Stomach (tissue), 19 donors: ENCODE measurements at places on chromosomes 4 and X.
A peak's percentile ranks its signal among the peaks of the same experiment; 100 is the strongest.

DNA sequence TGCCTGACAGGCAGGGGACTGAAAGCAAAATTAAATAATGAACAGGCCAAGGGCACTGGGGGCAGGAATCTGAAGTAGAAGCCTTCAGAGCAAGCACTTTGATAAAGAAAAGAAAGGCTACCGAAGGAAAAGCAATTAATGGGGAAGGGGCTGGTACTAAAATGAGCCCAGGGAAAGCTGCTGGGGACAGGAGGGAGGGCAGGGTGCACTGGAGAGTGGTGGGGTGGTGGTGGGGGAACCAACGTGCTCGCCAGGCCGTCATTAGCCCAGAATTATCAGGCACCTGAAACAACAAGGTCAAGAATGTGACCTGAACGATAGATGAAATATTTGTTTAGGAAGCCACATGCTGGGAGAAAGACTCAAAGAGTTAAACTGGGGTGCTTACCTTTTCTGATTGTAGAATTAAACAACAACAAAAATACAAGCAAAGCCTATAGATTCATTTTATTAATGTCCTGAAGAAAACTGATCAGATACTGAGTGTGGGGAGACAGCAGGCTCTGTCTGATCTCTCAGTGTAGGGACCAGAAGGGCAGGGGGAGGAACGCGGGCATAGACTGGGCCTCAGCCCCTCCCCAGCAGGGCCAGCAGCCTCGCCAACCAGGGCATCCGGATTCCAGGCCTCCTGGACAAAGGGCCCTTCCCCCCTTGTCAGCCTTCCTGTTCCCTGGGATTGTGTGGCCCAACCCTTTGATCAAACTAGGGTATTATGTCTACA lies 239.7 kb upstream of the KLF3 start:
- peak; percentile 85 for DNase-seq

DNA sequence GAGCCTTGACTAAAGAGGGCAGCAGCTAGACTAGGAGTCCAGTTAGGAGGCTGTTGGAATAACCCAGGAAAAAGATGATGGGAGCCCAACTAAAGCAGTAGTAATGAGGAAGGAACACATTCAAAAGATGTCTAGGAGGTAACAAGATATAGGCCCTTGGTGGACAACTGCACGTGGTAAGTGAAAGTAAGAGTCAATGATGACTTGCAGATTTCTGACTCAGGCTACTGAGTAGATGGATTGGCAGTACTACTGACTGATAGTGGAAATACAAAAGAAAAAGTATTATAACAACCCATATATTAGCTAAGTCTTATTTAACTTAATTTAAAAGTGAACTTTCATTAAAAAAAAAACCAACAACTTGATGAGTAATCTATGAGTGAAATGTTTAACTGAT lies 74.0 kb downstream of the PAK3 start:
- no peak for DNase-seq

GRCh38 chrX:50470103-50471031 lies at the start of gene DGKK:
Gene DGKK, minus strand, starts transcription at chrX:50470825. Its CDS starts 147 bp downstream, at chrX:50470678.
- no peak for DNase-seq

- no peak for DNase-seq
Measured at GRCh38 chrX:118756101-118756500, 28.7 kb downstream of the IL13RA1 start.

GRCh38 chr4:149048451-149049143 lies 606.4 kb upstream of the NR3C2 start:
- DNase-seq = no peak

DNA sequence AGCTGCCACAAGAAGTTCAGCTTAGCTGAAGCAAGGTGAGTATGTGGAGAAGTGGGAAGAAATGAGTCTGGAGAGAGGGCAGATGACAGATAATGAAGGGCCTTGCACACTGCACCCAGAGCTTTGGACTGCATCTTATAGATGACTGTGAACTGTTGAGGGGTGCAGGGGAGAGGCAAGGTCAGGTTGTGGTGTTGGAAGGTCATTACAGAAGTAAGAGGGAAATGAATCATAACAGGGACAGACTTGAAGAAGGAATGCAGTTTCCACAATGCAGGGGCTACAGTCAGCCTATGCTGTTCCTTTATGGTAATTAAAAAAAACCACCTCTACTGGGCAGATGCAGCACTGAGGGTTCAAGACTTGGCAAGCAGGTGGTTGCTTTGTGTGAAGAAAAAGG lies 4.8 kb upstream of the IGFBP7 start:
- no peak for DNase-seq

- DNase-seq = no peak
Measured at GRCh38 chr4:125714845-125715244, 400.1 kb downstream of the FAT4 start.

- DNase-seq = no peak
Measured at GRCh38 chr4:78953769-78954666, 14.8 kb upstream of the PAQR3 start.

DNA sequence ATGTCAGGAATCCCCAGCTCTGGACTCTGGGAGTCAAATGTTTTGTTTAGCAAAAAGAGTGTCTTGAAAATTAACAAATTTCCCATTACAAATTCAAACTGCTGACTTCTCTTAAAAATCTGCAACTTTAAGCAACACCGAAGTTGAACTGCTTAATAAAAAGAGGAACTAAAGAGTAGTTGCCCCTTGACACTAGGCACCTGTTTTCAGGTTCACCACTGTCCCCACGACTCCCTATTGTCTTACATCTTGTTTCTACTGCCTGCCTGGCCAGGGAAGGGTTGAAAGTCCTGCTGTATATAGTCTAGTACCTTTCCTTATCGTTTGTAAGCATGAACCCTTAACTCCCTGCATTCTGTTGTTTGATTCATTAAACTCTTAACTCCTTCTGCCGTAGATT lies 173.9 kb downstream of the SCFD2 start:
- no peak for DNase-seq

- DNase-seq = peak; percentile 44
Measured at GRCh38 chr4:183241322-183241640, 78.8 kb downstream of the CLDN22 start.

GRCh38 chrX:100926453-100926852 lies 2.3 kb downstream of the XKRX start:
- no peak for DNase-seq

DNA sequence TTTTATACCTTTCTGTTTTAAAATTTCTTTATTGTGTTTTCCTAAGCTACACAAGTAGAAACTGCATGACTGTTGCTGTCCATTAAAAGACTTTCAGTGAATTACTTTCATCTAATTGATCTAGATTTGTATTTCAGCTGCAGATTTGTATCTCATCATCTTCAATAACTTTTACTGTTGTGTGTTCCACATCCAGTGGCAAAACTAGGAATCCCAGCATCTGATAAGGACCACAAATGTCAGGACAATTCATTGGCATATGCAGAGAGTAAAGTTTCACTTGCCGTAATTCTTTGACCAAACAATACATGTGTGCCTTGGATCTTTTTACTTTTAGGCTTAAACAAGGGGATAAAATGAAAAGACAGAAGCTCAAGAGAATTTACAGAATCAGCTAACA lies 112.6 kb downstream of the FBXO8 start:
- no peak for DNase-seq

GRCh38 chrX:152810403-152810802 lies 20.2 kb downstream of the CETN2 start:
- DNase-seq = peak; percentile 50

DNA sequence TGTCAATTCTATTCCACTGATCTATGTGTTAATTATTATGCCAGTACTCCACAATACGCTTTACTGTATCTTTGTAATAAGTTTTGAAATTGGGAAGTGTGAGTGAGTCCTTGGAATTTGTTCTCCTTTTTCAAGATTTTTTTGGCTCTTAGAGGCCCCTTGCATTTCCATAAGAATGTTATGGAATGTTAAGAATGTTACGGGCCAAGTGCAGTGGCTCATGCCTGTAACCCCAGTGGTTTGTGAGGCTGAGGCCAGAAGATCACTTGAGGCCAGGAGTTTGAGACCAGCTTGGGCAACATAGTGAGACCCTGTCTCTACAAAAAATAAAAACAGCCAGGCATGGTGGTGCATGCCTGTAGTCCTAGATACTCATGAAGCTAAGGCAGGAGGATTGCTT lies 167.6 kb upstream of the CXorf66 start:
- no peak for DNase-seq

DNA sequence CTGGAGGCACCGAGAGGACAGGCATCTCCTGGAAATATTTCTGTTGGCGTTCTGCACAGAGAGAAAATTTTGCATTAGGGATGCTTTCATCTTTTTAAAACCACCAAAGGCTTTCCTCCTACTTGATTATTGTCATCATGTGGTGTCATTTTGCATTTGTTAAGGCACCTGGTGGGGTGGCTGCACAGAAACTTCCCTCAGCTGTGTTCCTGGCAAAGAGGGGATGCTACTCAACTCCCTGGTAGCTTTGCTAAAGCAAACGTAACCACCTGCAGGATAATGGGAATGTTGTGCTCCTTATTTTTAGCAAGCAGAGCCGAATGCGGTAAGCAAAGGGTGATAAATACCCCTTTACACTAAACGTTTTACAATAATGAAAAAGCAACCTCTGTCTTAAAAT lies 229.8 kb downstream of the STIM2 start:
- DNase-seq = no peak

DNA sequence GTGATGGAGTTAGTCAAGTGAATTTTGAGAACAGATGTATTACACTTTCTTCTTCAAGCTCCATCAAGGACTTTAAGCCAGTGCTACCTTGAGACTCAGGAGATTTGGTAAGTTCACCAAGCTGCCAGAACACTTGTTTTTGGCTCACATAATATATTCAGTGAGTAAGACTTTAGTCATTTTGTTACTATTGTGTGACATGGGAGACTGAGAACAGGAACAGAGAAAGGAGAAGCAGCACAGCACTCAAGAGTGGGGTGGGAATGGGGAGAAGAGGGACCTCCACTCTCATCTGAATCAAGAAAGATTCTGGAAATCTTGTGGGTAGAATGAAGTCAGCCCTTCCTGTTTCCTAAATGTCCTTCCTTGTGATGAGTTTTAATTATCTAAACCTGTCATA lies 87.3 kb upstream of the TET2 start:
- DNase-seq = no peak

DNA sequence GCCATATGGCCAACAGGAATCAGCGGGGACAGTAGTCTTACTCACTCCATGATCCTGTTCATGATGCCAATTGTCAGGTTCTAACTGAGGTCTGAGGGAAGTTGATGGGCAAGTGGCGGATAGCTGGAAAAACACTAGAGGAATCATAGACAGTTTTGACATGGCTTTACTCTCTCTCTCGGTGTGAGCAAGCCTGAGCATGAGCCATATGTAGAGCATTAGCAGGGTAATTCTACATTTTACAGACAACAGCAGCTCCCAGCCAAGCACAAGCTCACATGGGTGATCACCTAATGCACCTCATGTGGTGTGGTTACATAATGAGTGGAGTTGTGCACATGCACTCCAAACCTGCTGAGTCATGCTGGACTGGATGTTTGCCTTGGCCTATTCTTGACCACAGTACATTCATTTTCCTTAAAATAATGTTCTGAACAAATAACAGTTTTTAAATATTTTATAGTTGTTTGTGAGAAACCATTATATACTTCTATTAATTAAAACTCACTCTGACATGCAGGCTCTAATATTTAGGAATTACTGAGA lies 429.2 kb downstream of the GPAT3 start:
- DNase-seq = no peak

- no peak for DNase-seq
Measured at GRCh38 chr4:98556451-98556850, 102.0 kb downstream of the TSPAN5 start.

GRCh38 chr4:166044871-166045270 lies 171.8 kb downstream of the TLL1 start:
- no peak for DNase-seq

DNA sequence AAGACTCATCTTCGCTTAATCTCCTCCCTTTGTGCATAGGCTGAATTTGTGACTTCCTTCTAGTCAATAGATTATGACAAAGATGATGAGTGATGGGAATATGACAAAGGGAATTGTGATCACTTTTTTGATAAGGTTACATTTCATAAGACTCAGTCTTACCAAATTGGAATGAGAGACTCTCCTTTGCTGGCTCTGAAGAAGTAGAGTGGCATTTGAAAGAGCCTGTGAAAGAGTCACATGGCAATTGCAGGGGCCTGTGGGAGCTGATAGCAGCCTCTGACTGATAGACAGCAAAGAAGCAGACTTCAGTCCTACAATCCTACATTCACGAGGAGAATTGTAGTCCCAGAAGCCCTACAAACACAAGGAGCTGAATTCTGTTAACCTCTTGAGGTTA lies 44.9 kb upstream of the ADAMTS3 start:
- no peak for DNase-seq

DNA sequence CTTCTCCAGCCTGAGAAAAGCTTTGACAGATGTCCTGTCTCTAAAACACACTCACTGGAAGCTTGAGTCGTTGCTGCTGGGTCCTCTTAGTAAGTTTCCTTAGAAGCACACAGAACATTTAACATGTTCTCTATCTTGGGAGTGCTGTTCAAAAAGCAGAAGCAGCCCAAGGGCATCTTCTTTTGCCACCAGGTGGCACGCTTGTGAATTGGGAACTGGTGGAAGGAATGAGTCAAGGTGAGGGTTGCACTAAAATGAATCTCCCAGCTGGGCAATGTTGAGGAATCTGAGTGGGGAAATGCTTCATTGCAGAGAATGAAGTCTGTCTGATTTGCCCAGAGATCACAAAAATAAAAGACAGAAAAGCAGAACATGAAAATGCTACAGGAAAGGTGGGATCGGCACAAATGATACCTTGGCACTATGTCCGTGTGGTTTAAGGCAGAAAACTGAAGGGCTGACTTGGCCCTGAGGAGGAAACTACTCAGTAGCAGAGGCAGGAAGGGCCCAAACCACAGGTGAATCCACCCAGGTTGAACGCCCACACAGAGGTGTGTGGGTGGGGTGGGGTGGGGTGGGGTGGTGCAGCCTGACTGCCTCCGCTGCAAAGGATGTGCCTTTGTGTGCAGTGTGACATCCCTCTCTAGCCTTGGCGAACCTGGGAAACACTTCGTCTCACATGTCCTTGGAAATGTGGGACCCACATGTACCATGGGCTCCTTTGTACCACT lies 26.0 kb downstream of the KIT start:
- peak; percentile 46 for DNase-seq

GRCh38 chr4:163072222-163072621 lies 94.5 kb downstream of the NAF1 start:
- no peak for DNase-seq

DNA sequence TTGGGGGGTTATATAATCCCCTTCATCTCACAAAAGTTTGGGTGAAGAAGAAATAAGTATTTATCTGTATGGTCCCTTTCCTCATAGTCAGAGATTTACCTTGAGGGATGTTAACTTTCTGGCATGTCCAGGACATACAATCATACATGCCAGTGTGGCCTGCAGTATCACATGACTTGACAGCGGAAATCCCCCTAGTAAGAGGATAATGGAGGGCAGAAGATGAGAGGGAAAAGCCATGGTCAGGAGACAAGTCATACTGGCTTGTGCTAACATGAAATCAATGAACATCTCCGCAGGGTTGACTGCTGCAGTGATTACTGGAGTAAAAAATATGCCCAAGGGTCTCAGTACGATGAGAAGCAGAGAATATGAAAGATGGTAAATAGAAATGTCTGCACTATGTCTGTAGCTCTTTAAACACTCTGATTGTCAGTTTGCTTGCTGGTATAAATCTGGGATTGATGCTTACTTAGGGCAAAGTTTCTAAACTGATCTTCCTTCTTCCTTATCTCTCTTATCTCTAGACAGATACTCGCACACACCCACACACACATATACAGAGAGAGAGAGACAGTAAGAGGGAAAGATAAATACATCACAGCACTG lies 1385.6 kb upstream of the ADGRL3 start:
- DNase-seq = no peak
